ENCODE measurements at places on chromosomes 7 and 10. TPM values are rescaled to one million over a fixed set of nuclear protein-coding genes. Genes with fewer than 3 reads are reported as not detected.

Gene CYP3A7
- 1.0 TPM for total RNA-seq

Gene SLC18A3
- total RNA-seq: not detected

Gene CCDC7
- 3.6 TPM for total RNA-seq

Gene ACTL6B
- not detected for total RNA-seq

Gene CPVL
- 1.7 TPM for total RNA-seq

Gene SPAM1
- not detected for total RNA-seq

Gene EBLN1
- not detected for total RNA-seq

All from epithelial cell of alveolus of lung (primary cell).